ENCODE measurements at places on chromosomes 7 and 10.

DNA sequence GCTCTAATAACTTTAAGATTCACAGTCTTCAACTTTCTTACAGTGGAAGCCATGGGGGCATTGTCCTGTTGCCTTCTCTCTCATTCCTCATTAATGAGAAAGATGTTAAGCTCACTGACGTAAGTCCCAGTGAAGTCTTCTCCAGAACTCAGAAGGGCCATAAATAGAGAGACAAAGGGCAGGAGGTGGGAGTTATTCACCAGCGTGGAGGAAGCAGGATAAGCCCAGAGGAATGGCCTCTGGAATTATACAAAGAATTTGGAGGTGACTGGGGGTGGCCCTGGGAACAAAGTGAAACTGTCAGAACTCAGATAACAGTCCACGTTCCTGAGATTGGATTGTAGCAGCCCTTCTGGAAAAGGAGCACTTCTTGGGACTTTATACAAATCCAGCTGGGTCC is 52.4 kb downstream of the SORBS1 start:
- DNase-seq: no peak

GRCh38 chr10:100887761-100888296 is 24.9 kb upstream of the SLF2 start:
- DNase-seq: no peak

GRCh38 chr7:12737373-12737772 is 49.9 kb downstream of the ARL4A start:
- DNase-seq: no peak

- DNase-seq: no peak
These were observed 257.0 kb downstream of the PARD3 start for GRCh38 chr10:34558093-34558583.
